ENCODE measurements at places on chromosomes 5 and 9. TPM values are rescaled to one million over a fixed set of nuclear protein-coding genes. Genes with fewer than 3 reads are reported as not detected.

Gene ENTPD8
- not detected for total RNA-seq

Gene ADRB2
- total RNA-seq: 5.3 TPM

Gene TMEM252
- not detected for total RNA-seq

- no peak for DNase-seq
These were observed 4.8 kb downstream of the PSIP1 start for GRCh38 chr9:15505921-15506320.

DNA sequence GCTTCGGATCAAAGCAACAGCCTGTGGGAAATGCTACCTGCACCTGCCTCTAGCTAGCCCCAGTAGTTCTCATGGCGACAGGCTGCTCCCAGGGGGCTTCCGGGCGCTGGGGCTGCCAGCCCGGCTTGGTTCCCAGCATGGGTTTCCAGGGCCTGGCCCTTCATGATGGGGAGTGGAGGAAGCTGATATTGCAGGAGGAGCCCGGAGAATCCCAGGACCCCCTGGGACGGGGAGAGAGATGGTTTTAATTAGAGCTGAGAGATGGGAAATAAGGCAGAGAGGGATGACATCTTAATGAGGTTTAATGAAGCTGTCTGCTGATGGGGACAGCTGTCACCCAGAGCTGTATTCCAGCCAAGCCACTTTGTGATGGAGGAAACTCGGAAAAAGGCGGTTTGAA is 78.6 kb downstream of the CFAP77 start:
- no peak for DNase-seq

GRCh38 chr5:104998169-104998568 is 1435.6 kb upstream of the NUDT12 start:
- no peak for DNase-seq

DNA sequence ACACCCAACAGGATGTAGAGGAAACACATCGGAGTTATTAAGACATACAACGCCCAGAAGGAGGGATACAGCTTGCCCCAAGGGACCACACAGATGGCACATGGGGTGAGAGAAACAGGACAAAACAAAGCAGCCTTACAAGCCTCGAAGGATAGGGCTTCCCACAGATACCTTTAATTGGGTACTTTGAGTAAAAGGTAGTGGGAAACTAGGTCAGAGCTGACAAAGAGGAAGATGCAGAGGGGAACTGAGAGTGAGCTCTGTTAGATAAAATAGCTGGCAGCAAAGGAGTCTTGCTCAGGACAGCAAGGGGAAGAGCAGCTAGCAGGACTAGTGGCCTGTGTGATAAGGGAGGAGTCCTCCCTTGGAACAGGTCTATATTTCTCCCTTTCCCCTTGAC is 48.2 kb downstream of the OTP start:
- DNase-seq: no peak

GRCh38 chr5:80822640-80823039 is 137.5 kb upstream of the RASGRF2 start:
- DNase-seq: no peak

GRCh38 chr5:160287378-160288051 is 24.8 kb downstream of the CCNJL start:
- no peak for DNase-seq

- DNase-seq: no peak
These were observed 9.1 kb upstream of the ANXA2R start for GRCh38 chr5:43049236-43049635.

DNA sequence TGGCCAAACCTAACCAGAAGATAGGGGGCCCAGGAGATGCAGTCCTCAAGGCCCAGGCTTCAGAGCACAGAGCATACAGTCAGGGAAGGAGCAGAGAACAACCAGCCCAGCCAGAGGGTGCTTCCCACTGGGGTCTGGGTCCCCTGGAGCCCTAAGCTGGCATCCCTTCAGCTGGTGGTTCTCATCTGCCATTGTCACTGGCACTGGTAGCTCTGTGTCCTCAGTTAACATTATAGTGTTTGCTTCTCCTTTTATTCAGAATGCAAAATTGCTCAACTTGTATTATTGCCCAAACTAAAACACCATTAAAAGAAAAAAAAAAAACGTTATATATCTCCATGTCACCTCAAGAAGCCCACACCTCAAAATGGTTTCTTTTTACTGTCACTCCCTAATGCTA is 219.2 kb downstream of the ENC1 start:
- DNase-seq: no peak

GRCh38 chr5:9455826-9456434 is 89.9 kb downstream of the SEMA5A start:
- no peak for DNase-seq

- DNase-seq: no peak
These were observed 19.7 kb downstream of the PTTG1 start for GRCh38 chr5:160441311-160441781.

- DNase-seq: no peak
These were observed 246.3 kb downstream of the COX7C start for GRCh38 chr5:86864051-86864450.

DNA sequence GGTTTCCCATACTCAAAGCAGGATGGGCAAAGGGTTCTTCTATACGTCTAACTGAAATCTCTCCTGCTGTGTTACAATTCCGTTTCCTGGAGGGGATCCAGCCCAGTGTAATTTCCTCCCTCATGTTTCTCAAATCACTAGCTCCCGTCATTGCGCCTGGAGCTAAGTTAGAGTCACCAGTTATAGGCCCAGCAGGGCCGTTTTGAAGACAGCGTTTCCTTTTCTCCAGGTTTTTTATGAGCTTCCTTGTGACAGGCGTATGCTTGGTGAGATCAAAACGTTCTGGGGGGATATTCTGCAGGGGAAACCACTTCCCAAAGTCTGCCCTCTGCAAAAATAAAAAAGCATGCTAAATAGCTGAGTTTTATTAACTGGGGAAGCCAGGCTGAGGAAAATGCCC is 53.0 kb upstream of the WWC1 start:
- DNase-seq: no peak

DNA sequence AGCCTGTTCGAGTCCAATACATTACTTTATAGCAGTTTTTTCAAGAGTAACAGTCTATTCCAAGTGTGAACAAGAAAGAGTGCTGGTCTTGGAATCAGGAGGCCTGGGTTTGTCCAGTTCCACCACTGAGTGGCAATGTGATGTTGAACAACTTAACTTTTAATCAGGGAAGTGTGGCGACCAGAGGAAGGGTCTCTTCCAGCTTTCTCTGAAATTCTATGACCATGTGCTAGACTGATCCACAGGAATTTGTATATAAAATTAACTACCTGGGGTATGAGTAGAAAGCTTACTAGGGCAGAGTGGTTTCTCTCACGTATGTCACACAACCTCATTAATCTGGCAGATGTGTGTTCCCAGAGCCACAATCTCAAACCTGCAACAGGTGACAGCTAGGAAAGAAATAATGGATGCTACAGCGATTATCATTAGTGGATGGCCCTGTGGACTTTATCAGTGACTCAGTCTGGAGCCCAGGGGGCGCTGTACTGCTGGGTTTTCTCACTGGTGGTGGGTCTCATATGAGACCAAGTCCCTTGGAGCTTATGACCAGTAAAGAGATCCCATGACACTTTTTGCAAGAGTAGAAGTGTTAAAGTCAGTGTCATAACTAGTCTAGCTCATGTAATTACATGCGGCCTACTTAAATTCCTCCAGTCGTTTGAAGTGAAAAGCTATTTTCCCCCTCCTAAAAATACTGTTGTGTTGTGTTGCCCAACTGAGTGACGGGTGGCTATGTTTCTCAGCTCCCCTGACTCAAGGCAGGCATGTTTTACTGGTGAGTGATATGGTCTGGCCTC is 116.5 kb downstream of the GDNF start:
- no peak for DNase-seq

DNA sequence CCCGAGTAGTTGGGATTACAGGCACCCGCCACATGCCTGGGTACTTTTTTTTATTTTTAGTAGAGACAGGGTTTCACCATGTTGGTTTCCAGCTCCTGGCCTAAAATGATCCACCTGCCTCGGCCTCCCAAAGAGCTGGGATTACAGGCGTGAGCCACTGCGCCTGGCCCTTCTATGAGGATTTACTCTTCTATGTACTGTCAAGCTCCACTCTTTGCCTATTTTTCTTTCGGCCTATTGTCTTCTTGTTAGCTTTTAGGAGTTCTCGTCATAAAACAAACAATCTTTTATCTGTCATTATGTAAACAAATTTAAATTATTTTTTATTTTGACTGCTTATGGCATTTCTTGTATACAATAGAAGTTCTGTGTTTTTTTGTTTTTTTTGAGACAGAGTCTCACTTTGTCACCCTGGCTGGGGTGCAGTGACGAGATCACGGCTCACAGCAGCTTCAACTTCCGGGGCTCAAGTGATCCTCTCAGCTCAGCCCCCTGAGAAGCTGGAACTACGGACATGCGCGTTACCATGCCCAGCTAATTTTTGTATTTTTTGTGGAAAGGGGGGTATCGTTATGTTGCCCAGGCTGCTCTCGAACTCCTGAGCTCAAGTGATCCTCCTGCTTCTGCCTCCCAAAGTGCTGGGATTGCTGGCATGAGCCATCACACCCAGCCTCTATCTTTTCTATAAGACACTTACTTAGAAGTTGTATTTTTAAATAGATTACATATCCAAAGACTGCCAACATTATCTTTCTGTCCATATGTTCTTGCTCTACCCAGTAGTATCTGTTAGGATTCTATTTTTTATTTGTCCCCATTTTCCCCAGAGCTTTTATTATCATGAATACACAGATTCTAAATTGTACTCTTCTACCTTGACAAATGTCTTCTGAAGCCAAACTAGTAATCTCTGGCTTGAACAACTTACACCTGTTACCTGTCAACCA is 29.2 kb downstream of the CSNK1A1 start:
- no peak for DNase-seq

- DNase-seq: no peak
These were observed 27.2 kb downstream of the C9orf152 start for GRCh38 chr9:110180511-110181434.

GRCh38 chr5:72248410-72248981 is 71.5 kb downstream of the MRPS27 start:
- DNase-seq: no peak

DNA sequence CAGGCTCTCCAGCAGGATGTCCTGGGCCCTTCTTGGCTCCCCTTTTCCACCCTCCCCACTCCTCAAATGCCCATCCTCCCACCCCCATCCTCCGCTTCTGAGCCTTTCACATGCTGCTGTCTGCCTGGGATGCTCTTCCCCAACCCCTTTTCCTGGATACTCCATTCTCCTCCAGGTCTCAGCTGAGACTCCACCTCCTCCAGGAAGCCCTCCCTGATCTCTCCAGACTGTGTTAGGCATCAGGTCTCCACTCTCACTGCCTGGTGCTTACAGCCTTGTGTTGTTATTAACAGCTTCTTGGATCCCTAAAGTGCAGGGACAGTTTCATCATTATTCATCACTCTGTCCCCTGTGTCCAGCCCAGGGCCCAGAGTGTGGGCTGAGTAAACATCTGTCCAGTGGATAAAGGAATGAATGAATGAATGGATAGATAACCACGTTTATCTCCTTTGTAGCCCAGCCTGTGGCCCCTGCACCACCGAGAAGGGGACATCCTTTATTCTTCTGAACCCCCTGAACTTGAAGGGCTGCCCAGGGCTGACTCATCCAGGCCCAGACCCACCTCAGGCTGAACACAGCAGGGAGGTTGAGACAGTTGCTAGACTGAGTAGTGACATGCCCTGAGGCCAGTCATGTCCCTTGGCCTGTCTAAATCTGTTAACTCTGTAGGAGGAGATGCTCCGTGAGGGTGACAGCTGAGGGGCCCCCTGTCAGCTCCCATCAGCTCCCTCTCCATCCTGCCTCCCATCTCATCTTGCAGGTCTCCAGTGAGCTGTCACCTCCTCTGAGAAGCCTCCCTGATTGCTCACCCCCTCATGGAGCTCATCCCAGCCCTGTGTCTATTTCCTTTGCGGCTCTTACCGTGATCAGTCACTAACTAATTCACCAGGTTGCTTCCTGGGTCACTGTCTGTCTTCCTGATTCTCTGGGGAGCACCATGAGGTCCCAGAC is 14.6 kb upstream of the LAMC3 start:
- DNase-seq: no peak

GRCh38 chr5:53643445-53643844 is 83.0 kb downstream of the NDUFS4 start:
- no peak for DNase-seq

GRCh38 chr5:6551287-6551954 is 81.4 kb downstream of the NSUN2 start:
- no peak for DNase-seq

Data from activated naive CD8-positive, alpha-beta T cell treated with anti-CD3 and anti-CD28 coated beads, Interleukin-2, amount 10 ng/mL, durations not matched to agents 7 days and 5 days (primary cell).